Iris pigment epithelial cell (primary cell): ENCODE measurements at places on chromosomes 7 and 10.

GRCh38 chr7:158958618-158959017 lies 102.3 kb downstream of the DYNC2I1 start:
- no peak for DNase-seq

DNA sequence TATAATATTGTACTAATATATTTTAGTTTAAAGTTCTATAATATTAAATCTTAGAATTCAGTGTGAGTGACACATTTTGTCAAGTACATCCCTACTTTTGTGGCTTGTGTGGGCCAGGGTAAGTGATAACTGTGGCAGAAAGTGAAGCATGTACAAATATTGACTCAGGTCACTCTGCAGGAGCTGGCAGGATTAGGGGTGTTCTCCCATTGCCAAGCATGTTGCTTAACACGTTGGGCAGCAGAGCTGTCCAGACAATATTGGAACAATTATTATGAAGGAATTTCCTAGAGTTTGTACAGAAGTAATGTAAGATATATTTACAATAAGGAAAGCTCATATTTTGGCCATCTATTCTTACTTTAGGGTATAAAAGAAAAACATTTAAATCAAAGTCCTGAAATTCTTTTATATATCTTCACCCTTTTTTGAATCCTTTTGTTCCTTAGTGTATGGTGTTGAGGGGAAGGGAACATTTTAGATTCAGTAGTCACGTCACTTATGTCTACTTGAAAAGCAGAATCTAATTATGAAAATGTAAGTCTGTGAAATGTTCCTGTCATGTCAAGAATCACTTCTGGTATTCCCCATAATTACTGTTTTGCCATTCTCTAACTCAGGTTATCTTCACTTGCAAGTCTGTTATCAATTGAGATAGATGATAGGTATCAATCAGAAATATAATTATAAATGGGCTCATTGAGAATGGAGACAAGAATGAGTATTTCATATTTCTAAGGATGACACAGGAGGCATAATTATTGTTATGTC lies 4.0 kb downstream of the HDAC9 start:
- DNase-seq: no peak

DNA sequence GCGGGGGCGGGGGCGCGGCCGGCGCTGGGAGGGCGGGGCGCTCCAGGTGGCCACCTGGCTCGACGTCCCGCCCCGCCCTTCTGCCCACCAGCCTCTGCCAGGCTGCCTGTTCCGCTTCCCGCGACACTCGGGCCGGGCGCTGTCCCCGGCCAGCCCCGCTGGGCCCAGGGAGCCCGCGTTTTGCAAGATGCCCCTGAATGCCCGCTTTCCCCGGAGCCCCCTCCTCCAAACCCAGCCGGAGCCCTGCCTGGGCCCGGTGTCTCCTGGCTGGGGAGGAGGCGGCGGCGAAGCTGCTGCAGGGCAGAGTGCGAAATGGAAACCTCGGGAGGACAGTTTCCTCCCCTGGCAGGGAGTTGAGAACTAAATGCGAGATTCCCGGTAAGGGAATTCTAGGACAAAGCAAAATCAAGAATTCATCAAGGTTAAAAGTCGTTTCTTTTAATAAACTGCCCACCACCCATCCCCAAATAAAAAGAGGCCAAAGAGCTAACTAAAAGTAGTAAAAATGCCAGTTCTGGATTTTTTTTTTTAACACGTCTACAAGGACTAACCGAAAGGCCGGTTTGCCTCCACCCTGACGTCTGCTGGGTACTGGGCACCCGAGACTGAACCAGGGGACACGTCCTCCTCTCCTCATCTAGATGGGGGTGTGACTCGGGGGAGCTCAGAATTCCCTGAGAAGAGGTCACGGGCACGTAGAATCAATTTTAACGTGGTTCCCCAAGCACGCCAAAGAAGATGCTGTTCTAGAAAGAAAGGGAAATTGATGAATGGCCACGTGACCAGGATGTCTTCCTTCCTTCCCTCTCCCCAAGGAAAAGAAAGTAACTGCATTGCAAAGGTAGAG lies 200.4 kb upstream of the NFE2L3 start:
- no peak for DNase-seq

DNA sequence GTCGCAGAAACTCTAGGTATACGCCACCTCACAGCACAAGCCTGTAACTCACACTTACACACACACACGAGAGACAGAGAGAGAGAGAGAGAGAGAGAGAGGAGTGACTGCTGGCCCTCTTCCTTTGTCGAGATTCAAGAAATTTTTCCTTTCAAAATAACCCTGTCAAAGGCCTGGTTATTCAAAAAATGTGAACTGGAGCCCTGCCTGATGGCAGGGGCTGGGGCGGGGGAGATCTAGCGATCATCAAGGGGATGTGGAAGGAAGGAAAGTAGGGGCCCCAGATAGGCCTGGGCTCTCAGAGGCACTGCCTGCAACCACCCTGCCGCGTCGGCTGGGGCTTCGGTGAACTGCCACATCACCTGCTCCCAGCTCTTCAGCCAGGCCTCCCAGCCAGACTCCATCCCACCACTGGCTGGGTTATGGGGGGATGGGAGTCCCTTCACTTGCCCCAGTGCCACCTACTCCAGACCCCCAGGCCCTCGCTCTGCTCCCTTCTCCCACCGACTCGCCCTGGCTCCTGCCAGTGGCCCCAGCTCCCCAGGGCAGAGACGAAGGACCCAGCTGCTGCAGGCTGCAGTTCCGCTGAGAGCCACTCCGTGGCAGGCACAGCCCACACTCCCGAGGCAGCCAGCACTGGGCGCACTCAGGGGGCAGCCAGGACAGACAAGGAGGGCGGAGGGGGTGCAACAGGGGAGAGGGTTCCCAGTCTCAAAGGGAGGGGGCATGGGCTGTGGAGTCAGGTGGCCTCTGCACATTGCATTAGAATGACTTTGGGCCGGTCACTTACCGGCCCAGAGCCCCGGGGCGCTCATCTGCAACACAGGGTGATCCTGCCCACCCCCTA lies 15.3 kb downstream of the KCNH2 start:
- DNase-seq: peak; percentile 45

DNA sequence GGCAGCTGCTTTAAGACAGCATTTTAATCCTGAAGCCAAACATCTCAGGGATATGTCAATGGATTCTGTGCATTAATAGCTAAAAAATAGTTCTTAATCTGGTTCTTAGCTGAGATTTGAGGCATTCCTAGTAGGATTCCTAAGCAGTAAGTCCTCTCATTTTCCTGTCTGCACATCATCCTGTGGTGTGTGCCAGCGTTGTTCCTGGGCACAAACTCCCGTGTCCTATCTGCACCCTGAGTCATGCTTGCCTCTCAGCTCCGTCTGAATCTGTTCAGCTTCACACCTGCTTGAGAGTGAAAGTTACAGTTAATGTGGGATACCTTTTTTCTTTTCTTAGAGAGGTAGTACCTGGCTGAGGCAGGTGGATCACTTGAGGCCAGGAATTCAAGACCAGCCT lies 19.5 kb downstream of the BAG3 start:
- no peak for DNase-seq

GRCh38 chr10:33244354-33244967 lies 90.0 kb downstream of the NRP1 start:
- DNase-seq: no peak

- DNase-seq: no peak
These were observed 14.1 kb upstream of the CCSER2 start for GRCh38 chr10:84314275-84314674.

DNA sequence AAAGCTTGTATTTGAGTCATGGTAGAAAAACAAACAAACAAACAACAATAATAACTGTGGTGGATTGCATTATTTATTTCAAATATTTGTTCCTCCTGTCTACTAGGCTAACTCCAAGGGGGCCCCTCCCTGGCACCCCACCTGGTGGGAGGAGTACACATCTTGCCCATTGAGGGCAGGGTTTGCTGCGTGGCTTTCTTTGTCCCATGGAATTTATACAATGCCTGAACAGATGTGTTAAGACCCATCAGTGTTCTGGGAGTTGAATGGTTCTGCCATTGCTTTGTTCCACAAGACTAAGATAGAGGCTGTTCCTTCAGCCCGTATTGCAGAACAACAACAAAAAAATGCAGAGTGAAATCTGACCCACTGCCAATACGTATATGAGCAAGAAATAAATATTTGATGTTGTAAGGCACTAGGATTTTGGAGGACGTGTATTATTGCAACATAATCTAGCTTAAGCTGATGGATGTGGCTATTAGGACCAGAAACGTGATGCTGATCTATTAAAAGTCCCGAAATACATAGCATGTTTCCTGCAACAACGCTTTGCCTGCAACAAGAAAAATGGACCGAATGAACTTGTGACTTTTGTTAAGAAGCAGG lies 119.1 kb upstream of the JCAD start:
- peak; percentile 93 for DNase-seq

DNA sequence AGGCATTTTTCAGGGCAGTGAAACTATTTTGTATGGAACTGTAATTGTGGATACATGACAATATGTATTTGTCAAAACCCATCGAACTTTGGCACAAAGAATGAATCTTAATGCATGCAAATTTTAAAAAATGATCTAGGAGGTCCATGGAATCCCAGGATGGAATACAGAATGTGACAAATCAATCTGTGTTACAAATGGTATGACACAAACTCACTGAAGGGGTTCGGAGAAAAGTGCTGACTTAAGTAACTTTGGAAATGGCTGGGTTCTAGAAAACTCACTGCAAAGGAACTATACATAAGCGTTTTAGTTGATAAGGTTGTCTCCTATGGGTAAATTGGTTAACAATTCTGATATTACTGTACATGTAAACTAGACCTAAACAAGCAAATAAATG lies 26.0 kb downstream of the CALN1 start:
- DNase-seq: no peak

DNA sequence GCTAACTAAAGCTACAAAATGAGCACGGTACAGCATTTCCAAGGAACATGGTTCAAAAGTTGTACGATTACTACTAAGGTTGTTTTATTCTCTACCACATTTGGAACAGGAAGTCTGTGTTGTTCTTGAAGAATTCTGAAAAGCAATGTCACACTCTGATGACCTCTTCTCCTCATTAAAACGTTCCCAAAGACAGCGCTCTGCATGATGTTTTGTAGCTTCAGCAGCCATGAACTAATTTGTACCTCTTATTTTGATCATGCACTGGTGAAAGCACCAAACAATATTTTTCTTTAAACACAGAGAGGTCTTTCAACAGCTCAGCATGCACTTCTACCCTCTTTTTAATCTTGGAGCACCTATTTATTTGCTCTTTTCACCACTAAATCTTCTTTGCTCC lies 75.0 kb upstream of the TES start:
- no peak for DNase-seq

- DNase-seq: no peak
These were observed 3.6 kb upstream of the TBX20 start for GRCh38 chr7:35257251-35258124.

- no peak for DNase-seq
These were observed 160.7 kb downstream of the MALRD1 start for GRCh38 chr10:19209319-19209718.
